ENCODE measurements at places on chromosomes 7 and 10.

DNA sequence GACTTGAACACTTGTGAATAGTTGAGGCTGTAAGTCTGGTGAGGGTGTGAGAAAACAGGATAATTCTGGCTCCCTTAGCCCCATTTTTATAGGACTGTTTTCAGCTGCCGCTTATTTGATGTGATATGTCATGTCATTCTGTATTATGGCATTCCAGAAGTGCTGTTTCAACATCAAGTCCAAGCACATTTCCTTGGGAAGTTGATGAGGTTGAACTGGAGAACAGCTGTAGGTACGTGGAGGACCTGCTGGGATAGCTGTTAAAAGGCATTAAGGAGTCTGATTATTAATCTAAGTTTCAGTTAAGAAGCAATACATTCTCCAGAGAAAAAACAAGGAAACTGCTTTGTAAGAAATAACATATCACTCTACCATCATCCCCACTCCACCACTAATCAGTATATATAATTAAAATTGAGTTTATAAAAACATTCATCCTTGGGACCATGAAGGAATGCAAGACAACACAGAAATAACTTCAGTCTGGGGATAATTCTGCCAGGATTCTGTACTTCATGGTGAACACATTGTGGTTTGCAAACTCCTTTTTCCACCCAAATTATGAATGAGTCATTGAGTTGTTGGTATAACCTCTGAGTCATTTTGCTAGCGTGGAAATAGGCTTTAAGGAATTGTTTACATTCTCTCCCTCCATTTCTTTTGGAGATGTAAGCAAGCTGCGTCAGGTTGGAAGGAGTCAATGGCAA lies 39.9 kb upstream of the TMEM229A start:
- no peaks in the 10 kb centered on the region for H3K27me3 ChIP-seq
- H3K4me1 ChIP-seq = no peaks in the 10 kb centered on the region
- no peaks in the 10 kb centered on the region for H3K36me3 ChIP-seq
- H3K27ac ChIP-seq = no peak overlapping the region
- DNase-seq = no peak

DNA sequence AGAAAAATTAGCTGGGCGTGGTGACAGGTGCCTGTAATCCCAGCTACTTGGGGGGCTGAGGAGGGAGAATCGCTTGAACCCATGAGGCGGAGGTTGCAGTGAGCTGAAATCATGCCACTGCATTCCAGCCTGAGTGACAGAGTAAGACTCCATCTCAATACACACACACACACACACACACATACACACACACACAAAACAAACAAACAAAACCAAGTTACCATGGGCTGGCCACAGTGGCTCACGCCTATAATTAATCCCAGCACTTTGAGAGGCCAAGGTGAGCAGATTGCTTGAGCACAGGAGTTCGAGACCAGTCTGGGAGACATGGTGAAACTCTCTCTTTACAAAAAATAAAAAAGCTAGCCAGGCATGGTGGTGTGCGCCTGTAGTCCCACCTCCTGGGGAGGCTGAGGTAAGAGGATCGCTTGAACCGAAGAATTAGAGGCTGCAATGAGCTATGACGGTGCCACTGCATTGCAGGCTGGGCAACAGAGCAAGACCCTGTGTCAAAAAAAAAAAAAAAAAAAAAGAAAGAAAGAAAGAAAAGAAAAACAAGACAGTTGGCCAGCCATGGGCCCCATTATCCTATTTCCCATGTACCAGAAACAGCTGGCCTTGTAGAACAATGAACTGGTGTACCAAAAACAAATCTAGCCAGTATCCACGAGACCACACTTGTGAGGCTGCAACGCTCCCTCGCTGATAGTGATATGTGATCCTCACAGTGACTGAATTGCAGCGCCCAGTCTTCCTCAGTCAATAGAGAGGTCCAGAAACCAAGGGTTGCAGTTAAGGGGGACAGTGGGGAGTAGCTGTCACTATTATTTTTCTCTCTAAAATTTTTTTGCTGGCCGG lies 6.6 kb upstream of the AGFG2 start:
- no peak for DNase-seq
- H3K27ac ChIP-seq = no peak overlapping the region
- no peaks in the 10 kb centered on the region for H3K27me3 ChIP-seq
- H3K4me1 ChIP-seq = peaks cover 7% of the 10 kb centered on the region

GRCh38 chr7:142457146-142457703 lies 199.4 kb upstream of the PRSS58 start:
- H3K4me3 ChIP-seq = no peak overlapping the region
- H3K4me1 ChIP-seq = peaks cover 11% of the 10 kb centered on the region
- no peak for DNase-seq
- H3K27me3 ChIP-seq = no peaks in the 10 kb centered on the region

DNA sequence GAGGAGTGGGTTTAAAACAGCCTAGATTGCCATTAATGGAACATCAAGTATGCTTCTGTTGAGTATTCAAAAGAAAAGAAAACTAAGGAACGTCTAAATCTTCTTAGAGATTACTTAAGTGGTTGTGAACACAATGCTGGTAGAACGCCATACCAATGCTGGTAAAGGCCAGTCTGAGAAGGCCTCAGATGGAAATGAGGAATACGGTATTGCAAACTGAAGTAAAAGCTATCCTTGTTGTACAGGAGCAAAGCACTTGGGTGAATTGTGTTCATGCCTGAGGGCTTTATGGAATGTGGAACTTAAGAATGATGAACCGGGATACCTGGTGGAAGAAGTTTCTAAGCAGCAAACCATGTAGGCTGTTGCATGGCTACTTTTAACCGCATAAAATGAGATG lies 208.0 kb downstream of the KCND2 start:
- DNase-seq = no peak
- no peak overlapping the region for H3K27ac ChIP-seq
- no peaks in the 10 kb centered on the region for H3K4me1 ChIP-seq
- no peak overlapping the region for H3K4me3 ChIP-seq
- H3K36me3 ChIP-seq = no peaks in the 10 kb centered on the region
- H3K27me3 ChIP-seq = no peaks in the 10 kb centered on the region

- H3K27me3 ChIP-seq = no peaks in the 10 kb centered on the region
- DNase-seq = no peak
- no peaks in the 10 kb centered on the region for H3K36me3 ChIP-seq
- H3K4me3 ChIP-seq = no peak overlapping the region
- H3K27ac ChIP-seq = no peak overlapping the region
- no peaks in the 10 kb centered on the region for H3K4me1 ChIP-seq
Measured at GRCh38 chr7:91826377-91826776, 54.1 kb downstream of the MTERF1 start.

DNA sequence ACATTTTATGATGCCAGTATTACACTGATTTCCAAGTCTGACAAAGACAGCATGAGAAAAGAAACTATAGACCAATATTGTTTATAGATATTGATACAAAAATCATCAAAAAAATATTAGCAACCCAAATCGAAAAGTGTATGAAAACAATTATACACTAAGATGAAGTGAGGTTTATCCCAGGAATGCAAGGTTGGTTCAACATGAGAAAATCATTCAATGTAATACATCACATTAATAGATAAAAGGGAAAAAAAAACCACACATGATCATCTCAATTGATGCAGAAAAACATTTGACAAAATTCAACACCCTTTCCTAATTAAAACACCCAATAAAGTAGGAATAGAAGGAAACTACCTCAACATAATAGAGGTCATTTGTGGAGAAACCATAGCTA lies 153.9 kb downstream of the DNAJC1 start:
- no peak overlapping the region for H3K4me3 ChIP-seq
- no peak overlapping the region for H3K27ac ChIP-seq
- H3K27me3 ChIP-seq = no peaks in the 10 kb centered on the region
- no peaks in the 10 kb centered on the region for H3K4me1 ChIP-seq

GRCh38 chr7:69843653-69844052 lies 245.4 kb downstream of the AUTS2 start:
- H3K36me3 ChIP-seq = no peaks in the 10 kb centered on the region
- no peak for DNase-seq
- no peaks in the 10 kb centered on the region for H3K27me3 ChIP-seq
- no peak overlapping the region for H3K27ac ChIP-seq

GRCh38 chr10:78868048-78868447 lies 200.7 kb upstream of the ZMIZ1 start:
- H3K27ac ChIP-seq = no peak overlapping the region
- no peaks in the 10 kb centered on the region for H3K36me3 ChIP-seq
- H3K27me3 ChIP-seq = no peaks in the 10 kb centered on the region
- DNase-seq = no peak

DNA sequence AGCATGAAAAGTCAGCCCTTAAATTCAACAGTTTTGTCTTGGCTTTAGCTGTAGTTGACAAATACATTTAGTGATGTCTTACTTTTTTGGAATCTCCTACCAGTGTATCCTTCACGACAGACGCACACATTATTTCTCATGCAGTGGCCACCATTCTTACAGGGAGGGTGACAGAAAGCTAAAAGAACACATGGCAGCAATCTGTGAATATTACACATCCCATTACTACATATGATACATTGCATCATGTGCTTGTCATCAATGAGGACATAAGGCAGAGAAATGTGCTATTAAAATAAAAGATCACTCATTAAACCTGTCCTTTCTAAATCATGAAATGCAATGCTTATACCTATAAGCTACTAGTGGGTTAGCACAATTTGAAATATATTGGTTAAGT lies 66.6 kb downstream of the VWDE start:
- no peaks in the 10 kb centered on the region for H3K36me3 ChIP-seq
- H3K27ac ChIP-seq = no peak overlapping the region
- no peaks in the 10 kb centered on the region for H3K4me1 ChIP-seq
- no peak for DNase-seq
- no peaks in the 10 kb centered on the region for H3K27me3 ChIP-seq
- no peak overlapping the region for H3K4me3 ChIP-seq

- H3K4me3 ChIP-seq = no peak overlapping the region
- H3K36me3 ChIP-seq = peaks cover 2% of the 10 kb centered on the region
- no peaks in the 10 kb centered on the region for H3K27me3 ChIP-seq
- H3K4me1 ChIP-seq = peaks cover 49% of the 10 kb centered on the region
Measured at GRCh38 chr10:119667562-119668328, 16.6 kb downstream of the BAG3 start.

DNA sequence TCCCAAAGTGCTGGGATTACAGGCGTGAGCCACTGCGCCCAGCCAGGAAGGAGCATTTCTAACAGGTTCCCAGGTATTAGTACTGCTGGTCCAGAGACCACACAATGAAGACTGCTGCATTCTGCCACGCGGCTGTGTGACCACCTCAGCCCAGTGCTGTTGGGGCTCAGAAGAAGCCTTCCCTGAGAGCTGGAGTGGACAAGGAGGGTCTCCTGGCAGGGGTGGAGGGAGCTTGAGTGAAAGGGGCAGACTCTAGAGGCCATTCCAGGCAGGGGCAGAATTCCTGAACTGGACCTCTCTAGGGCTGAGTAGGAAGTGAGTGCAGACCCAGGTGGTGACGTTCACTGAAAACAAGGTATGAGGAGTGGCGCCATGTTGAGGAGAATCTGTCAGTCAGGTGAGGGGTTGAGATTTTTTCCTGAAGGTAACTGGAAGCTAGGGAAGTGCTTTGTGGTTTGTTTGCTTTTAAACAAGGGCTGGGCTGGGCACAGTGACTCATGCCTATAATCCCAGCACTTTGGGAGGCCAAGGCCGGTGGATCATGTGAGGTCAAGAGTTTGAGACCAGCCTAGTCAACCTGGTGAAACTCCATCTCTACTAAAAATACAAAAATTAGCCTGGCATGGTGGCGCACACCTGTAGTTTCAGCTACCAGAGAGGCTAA lies 67.6 kb downstream of the TACC2 start:
- peaks cover 12% of the 10 kb centered on the region for H3K4me1 ChIP-seq
- no peaks in the 10 kb centered on the region for H3K27me3 ChIP-seq
- DNase-seq = no peak
- H3K4me3 ChIP-seq = no peak overlapping the region

DNA sequence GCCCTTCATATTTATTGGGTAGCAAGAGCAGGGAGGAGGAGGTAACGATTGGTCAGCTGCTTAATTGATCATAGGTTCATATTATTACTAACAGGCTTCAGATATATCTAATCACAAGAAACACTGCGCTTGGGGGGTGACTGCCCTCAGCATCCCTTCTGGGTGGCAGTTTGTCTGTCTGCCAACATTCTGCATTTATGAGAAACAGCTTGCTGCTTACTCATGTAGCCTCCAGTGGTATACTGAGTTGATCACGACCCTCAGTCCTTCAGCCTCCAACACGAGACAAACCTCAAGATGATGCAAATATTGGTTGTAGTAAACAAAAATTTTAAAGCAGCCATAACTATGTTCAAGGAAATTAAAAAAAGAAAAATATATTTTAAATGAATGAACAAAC lies 657.8 kb upstream of the PHF14 start:
- no peaks in the 10 kb centered on the region for H3K4me1 ChIP-seq
- H3K4me3 ChIP-seq = no peak overlapping the region
- H3K27ac ChIP-seq = no peak overlapping the region
- H3K27me3 ChIP-seq = no peaks in the 10 kb centered on the region

GRCh38 chr7:139118805-139119485 lies 9.4 kb upstream of the ZC3HAV1 start:
- no peaks in the 10 kb centered on the region for H3K36me3 ChIP-seq
- H3K27ac ChIP-seq = no peak overlapping the region
- DNase-seq = no peak

GRCh38 chr7:97865104-97865503 lies 7.1 kb downstream of the ASNS start:
- no peaks in the 10 kb centered on the region for H3K27me3 ChIP-seq
- no peak for DNase-seq
- no peak overlapping the region for H3K27ac ChIP-seq
- no peaks in the 10 kb centered on the region for H3K4me1 ChIP-seq
- H3K36me3 ChIP-seq = no peaks in the 10 kb centered on the region

- no peaks in the 10 kb centered on the region for H3K36me3 ChIP-seq
- no peak overlapping the region for H3K4me3 ChIP-seq
- no peak for DNase-seq
- H3K27me3 ChIP-seq = no peaks in the 10 kb centered on the region
- no peak overlapping the region for H3K27ac ChIP-seq
- peaks cover 11% of the 10 kb centered on the region for H3K4me1 ChIP-seq
Measured at GRCh38 chr10:103197174-103197573, 4.1 kb upstream of the NT5C2 start.

All from Caco-2 (cell line).